8988T (cell line): ENCODE measurements at places on chromosomes 2 and 18.
A peak's percentile ranks its signal among the peaks of the same experiment; 100 is the strongest.

DNA sequence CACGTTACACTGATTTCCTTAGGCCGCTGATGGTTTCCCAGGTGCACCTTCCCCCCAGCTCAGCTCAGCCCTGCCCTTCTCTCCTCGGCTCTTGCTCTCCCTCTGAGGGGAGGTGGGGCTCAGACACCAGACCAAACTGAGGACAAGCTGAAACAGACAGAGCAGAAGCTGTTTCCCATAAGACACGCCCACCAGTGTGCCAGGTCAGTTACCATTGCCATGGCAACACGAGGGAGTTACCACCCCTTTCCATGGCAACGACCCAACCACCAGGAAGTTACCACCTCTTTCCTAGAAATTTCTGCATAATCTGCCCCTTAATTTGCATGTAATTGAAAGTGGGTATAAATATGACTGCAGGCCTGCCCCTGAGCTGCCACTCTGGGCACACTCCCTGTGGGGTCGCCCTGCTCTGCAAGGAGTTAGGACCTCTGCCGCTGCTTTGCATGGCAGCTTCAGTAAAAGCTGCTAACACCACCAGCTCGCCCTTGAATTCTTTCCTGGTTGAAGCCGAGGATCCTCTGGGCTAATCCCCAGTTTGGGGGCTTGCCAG is 120.9 kb upstream of the SMIM21 start:
- DNase-seq: no peak

DNA sequence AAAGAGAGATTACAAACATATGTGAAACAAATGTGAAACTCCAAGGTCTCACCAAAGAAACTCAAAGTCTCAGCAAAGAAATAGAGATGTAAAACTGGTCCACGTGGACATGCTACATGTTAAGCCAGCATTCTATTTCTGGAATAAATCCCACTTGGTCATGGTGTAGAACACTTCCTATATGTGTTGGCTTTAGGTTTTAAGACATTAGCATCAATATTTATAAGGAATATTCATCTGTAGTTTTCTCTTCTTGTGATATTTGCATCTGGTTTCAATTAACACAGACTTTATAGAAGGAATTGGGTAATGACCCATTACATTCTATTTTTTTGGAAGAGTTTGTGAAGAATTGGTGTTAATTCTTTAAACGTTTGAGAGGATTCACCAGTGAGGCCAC is 133.1 kb downstream of the COPS8 start:
- DNase-seq: no peak

- DNase-seq: no peak
Measured at GRCh38 chr2:151638191-151638933, 95.9 kb downstream of the NEB start.

GRCh38 chr2:128605421-128605820 is 286.8 kb upstream of the HS6ST1 start:
- no peak for DNase-seq

DNA sequence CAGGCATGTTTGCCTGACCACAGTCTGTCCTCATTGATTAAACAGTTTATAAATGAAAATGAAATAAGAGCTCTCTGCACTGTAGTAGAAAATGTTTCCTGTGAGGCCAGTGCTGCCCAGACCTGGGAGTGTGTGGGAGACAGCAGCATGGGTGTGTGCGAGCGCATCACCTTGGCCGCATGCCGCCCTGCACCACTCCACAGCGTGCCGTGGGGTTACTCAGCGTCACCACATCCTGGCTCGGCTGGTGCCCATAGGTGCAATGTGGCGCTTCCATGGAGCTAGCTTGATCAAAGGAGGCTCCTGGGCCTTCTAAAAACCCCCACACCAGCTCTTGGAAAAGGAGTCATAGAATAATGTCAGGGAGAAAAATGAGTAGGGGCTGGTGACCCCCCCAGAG is 76.0 kb upstream of the EPC2 start:
- no peak for DNase-seq

DNA sequence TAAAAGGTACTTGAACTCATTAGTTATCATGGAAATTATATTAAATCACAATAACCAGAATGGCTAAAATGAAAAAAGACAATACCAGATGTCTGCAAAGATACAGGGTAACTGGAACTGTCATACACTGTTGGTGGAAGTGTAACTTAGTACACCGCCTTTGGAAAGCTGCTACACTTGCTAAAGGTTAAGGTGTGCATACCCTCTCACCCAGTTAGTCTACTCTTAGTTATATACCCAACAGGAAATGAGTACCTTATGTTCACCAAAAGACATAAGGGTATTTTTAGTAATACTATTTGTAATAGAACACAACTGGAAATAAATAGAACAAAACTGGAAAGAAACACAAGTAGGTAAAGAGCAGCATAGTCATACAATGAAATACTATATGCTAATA is 155.8 kb upstream of the THUMPD2 start:
- no peak for DNase-seq

- no peak for DNase-seq
Measured at GRCh38 chr2:219031005-219031738, 10.1 kb downstream of the CFAP65 start.

DNA sequence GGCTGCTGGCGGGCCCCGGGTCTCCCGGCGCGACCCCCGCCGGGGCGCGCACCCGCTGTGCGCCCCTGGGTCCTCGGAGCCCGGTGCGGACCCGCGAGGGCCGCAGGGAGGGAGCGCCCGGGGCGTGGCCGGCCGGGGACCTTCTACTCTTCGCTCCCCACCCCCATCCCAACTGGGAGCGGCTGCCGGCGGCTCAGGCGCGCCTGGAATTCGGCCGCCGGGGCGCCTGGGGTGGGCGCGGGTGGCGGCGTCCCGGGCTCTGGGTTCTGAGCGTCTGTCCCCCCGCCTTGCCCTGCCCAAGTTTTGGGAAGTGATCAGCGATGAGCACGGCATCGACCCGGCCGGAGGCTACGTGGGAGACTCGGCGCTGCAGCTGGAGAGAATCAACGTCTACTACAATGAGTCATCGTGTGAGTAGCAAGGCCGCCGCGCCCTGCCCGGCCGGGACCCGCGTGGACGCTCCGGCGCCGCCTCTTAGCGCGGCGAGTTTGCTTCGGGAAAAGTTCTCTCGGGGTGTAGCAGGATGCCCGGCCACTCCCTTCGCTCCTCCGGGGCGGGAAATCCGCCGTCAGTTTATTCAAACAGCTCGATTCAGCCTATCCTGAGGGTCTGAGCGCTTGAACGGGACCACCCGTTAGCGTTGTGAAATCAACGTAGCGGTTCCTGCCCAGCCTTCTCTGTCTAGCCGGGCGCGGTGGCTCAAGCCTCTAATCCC is 502 bp downstream of the TUBB6 start:
- peak; percentile 60 for DNase-seq

DNA sequence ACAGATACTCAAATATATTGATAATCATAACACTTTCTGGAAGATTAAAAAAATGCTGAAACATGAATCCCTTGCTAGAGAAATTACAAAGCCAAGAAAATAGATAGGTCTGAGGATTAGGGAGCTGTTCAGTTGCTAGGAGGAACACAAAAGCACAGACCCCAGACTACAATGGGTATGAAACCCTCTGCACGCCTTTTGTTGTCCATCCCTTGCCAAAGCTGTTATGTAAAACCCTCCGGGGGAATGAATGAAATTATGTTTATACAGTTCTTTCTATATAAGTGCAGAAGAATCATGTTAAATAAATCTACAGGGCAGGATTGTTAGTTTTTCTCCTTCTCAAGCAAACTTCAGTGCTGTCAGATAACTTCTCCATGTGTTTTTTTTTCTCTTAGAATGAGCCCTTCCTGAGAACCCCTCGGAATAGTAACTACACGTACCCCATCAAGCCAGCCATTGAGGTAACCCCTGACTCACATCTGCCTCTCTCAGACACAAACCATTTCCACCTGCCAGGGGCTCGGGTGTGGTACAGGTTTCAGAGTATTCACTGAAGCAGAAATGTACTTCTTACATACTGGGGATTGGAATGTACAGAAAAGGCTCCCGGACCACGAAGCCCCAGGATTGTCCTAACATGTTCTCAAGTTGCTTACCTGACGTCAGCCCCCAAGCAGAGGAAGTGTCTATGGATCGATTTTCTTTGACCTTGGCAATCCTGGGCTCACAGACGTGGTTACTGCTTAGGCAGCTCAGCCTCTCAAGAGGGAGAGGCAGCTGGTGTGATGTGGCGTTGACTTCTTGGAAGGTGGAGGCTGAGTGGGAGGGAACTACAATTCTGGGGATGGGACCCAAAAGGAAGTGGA is 118.0 kb downstream of the PLB1 start:
- no peak for DNase-seq

GRCh38 chr2:8137801-8138200 is 544.1 kb upstream of the ID2 start:
- no peak for DNase-seq

GRCh38 chr18:79300413-79300812 is 95.3 kb upstream of the NFATC1 start:
- no peak for DNase-seq

GRCh38 chr2:7060156-7060555 is 142.9 kb downstream of the RNF144A start:
- DNase-seq: no peak

DNA sequence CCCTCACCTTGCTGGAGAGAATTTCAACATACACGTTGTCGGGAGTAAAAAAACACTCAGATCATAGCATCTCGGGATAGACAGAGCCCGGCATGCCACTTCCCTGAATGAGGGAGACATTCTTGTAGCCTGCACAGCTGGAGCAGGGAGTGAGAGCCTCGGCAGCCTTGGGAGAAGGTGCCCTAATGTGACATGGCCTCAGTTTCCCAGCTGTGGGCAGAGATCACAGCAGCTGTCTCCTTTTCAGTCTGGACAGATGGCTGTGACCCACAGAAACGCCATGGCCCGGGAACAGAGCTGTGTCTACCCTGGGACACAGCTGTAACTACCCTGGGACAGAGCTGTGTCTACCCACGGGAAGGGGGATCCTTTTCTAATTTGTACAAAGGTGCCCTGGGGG is 55.9 kb downstream of the HS1BP3 start:
- no peak for DNase-seq

- DNase-seq: no peak
Measured at GRCh38 chr2:77210725-77211124, 311.5 kb downstream of the LRRTM4 start.

DNA sequence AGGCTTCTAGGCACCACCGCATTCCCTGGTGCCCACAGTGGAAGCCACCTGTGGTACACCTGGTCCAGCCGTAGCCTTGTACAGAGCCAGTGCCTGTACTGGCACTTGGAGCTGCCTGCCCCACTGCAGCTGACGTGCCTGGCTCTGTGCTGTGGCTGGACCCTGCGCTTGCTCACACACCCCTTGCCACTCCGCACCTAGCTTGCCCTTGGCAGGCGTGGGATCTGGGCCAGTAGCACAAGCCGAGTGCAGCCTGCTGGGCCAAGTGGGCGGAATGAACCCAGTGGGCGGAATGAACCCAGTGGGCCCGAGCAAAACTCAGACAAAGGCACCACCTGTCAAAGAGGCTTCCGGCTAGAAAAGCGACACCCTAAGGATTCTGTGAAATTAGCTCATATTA is 126.3 kb downstream of the ARHGAP28 start:
- no peak for DNase-seq

DNA sequence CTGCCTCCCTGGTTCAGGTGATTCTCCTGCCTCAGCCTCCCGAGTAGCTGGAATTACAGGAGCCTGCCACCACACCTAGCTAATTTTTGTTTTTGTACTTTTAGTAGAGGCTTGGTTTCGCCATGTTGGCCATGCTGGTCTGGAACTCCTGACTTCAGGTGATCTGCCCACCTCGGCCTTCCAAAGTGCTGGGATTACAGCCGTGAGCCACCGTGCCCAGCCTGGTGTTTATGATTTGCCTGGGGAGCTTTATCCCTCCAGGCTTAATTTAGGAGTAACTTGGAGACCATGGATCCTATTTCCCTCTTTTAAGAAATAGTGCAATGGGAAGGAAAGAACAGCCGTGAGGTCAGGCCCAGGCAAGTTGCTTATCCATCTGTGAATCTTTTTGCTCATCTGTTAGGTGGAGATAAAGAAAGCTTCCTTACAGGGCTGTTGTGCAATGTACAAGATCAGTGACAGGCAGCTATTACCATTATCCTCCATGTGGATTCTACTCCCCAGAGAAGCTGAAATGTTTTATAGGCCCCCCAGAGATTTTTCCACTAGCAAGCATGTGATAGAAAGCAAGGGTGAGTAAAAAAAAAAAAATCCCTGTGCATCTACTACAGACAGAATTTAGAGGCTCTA is 104.9 kb upstream of the MGAT5 start:
- DNase-seq: no peak
